ENCODE measurements at places on chromosomes 4 and X.

GRCh38 chr4:163544407-163545038, 50.0 kb downstream of the TMA16 start:
- no peak for DNase-seq

DNA sequence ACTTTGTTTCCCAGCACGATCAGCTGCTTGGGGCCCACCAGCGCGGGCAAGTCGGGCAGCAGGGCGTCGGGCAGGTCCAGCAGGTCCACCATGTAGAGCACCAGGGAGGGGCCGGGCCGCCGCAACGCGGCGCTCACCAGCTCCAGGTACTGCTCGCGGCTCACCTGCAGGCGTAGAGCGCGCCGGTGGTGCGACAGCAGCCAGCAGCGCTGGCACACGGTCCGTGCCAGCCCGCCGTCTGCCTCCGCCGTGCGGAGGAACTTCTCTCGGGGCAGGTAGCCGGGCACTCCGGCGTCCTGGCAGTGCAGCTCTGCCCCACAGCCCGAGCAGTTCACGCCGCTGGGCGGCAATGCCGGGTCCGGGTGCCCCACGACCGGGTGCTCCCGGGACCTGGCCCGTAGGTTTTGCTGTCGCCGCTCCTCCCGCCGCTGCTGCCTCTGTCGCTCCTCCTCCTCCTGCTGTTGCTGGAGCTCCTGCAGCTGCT, 527 bp downstream of the NOA1 start:
- DNase-seq: no peak

DNA sequence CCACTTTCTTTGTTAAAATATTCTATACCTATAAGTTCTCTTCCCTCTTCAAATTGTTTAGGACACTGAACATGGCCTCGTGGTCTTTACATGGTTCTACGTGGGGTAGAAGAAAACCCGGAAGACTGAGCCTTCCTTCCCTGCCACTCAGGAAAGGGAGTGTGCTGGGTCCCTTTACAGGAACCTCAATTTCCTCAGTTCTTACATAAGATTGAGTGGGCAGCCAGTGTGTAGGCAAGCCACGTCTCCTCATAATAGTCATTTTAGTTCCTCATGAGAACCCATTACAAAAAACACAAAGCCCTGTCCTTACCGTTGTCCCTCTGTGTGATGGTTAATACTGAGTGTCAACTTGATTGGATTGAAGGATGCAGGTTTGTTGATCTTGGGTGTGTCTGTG, 28.7 kb upstream of the SMIM10L2A start:
- no peak for DNase-seq

DNA sequence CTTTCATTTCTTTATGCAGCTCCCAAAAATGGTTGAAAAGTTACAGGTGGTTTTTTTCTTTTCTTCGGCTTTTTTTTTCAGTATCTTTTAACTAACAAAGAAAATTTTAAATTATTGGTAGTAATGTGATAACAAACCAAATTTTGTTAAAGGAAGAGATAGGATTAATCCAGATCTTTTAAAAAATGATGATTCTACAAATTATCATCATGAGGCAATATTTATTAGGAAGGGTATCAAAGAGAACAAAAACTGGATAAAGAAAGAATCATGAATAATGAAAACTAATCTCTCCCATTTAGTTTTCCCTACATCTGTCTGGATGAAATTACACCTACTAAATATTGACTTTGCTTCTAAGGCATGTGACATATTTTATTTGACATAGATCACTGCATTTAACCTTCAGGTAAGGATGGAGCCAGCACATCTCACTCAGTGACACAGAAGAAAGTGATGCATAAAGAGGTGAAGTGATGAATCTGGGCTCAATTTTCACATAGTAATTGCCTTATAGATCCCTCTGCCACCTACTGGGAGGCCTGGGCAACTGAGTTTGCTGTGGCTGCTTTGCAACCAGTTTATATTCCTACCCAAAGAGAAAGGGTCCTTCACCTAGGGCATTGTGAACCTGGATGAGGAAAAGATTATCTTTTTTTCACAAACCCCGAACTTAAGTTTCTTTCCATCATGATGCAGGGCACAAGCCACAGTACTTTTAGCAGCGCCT, 155.6 kb downstream of the HNRNPD start:
- DNase-seq: no peak

DNA sequence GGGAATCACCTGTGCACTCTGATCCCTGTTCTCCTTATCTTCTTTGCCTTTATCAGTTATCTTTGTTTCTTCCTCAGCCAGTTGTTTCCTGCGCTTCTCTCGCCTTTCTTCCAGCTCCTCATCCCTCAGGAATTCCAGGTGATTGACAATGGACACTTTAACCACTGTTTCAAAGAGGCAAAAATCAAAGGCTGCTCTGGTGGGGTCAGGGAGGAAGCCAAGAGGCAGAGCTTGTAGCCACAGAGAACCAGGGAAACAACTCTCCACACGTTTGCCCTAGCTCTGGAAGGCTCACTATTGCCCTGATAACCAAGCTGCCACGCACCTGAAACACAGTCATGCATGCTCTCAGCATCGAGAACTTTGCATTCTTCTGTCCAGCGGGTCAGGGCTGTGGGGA, 124.5 kb upstream of the HSD17B10 start:
- no peak for DNase-seq

GRCh38 chr4:109957227-109957626, 44.5 kb downstream of the EGF start:
- no peak for DNase-seq

GRCh38 chrX:87873347-87873941, 355.8 kb downstream of the KLHL4 start:
- no peak for DNase-seq

- no peak for DNase-seq
These were observed 23.0 kb downstream of the GALNT7 start for GRCh38 chr4:173191623-173192041.

- no peak for DNase-seq
These were observed 381.0 kb upstream of the EMCN start for GRCh38 chr4:100898844-100899243.

All from epithelial cell of proximal tubule (primary cell).